ENCODE measurements at places on chromosomes 4 and X.

GRCh38 chr4:158255727-158256324 is 45.5 kb downstream of the TMEM144 start:
- no peaks in the 10 kb centered on the region for H3K4me1 ChIP-seq
- no peaks in the 10 kb centered on the region for H3K36me3 ChIP-seq
- H3K4me3 ChIP-seq, result no peak overlapping the region
- H3K27me3 ChIP-seq, result peaks cover 13% of the 10 kb centered on the region

- H3K36me3 ChIP-seq, result no peaks in the 10 kb centered on the region
- DNase-seq, result no peak
- H3K4me1 ChIP-seq, result no peaks in the 10 kb centered on the region
- no peaks in the 10 kb centered on the region for H3K27me3 ChIP-seq
Observed at GRCh38 chrX:106392346-106392745, 219.4 kb upstream of the RADX start.

- H3K4me3 ChIP-seq, result no peak overlapping the region
- H3K27me3 ChIP-seq, result no peaks in the 10 kb centered on the region
- DNase-seq, result no peak
- no peaks in the 10 kb centered on the region for H3K36me3 ChIP-seq
- no peak overlapping the region for H3K27ac ChIP-seq
- peaks cover 40% of the 10 kb centered on the region for H3K4me1 ChIP-seq
Observed at GRCh38 chr4:39039108-39039507, 6.9 kb upstream of the TMEM156 start.

GRCh38 chr4:93657527-93657926 is 171.0 kb upstream of the ATOH1 start:
- no peak for DNase-seq
- H3K4me1 ChIP-seq, result no peaks in the 10 kb centered on the region
- no peaks in the 10 kb centered on the region for H3K36me3 ChIP-seq
- H3K27me3 ChIP-seq, result no peaks in the 10 kb centered on the region
- no peak overlapping the region for H3K27ac ChIP-seq
- no peak overlapping the region for H3K4me3 ChIP-seq

GRCh38 chr4:105248613-105249012 is 101.9 kb downstream of the TET2 start:
- no peak overlapping the region for H3K4me3 ChIP-seq
- H3K27me3 ChIP-seq, result no peaks in the 10 kb centered on the region
- H3K27ac ChIP-seq, result no peak overlapping the region
- no peak for DNase-seq
- peaks cover 10% of the 10 kb centered on the region for H3K4me1 ChIP-seq

- H3K27me3 ChIP-seq, result peaks cover 36% of the 10 kb centered on the region
- no peaks in the 10 kb centered on the region for H3K4me1 ChIP-seq
- H3K36me3 ChIP-seq, result no peaks in the 10 kb centered on the region
- no peak for DNase-seq
Observed at GRCh38 chrX:137574784-137575293, 8.9 kb downstream of the ZIC3 start.

GRCh38 chr4:146486565-146486964 is 35.2 kb downstream of the SLC10A7 start:
- peaks cover 31% of the 10 kb centered on the region for H3K4me1 ChIP-seq
- no peak overlapping the region for H3K4me3 ChIP-seq
- no peak for DNase-seq
- H3K36me3 ChIP-seq, result peaks cover 53% of the 10 kb centered on the region

DNA sequence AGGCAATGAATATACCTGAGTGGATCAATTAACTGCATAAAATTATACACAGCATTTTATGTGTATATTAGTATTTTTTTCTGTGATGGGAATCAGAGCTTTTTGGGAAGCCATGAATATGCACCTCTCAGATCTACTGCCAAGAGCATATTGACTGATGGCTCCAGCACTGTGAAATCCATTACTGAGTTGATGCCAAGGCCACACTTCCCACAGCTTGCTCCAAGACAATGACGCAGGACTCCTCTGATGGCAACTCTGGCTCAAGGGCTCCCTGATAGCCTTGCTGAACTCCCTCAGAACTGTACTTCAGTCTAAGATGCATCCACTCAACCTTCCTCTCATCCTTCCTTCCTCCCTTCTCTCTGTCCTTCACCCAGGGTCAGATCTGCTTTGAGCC is 82.7 kb downstream of the OTC start:
- H3K27me3 ChIP-seq, result peaks cover 4% of the 10 kb centered on the region
- no peaks in the 10 kb centered on the region for H3K4me1 ChIP-seq
- no peak for DNase-seq
- H3K4me3 ChIP-seq, result no peak overlapping the region
- H3K27ac ChIP-seq, result no peak overlapping the region

DNA sequence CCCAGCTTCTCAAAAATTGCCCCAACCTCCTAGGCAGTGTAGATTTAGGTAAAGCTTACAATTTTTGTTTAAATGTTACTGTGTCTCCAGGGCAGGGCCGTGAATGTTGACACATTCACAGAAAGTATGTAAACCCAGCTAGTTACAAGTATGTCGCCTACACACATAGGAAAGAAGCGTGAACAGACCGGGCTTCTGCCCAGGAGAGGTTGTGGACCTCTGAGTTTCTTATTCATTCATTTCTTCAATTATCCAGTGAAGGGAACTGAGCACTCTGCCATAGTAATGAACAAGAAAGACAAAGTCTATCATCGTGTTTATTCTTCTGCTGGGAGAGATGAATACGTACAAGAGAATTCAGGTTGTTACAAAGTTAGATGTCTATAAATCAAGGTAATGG is 93.2 kb downstream of the TRIML1 start:
- H3K36me3 ChIP-seq, result no peaks in the 10 kb centered on the region
- no peak overlapping the region for H3K4me3 ChIP-seq
- H3K27me3 ChIP-seq, result no peaks in the 10 kb centered on the region
- no peak overlapping the region for H3K27ac ChIP-seq

- H3K27me3 ChIP-seq, result no peaks in the 10 kb centered on the region
- H3K4me1 ChIP-seq, result no peaks in the 10 kb centered on the region
- H3K27ac ChIP-seq, result no peak overlapping the region
- no peak overlapping the region for H3K4me3 ChIP-seq
- no peak for DNase-seq
- no peaks in the 10 kb centered on the region for H3K36me3 ChIP-seq
Observed at GRCh38 chr4:104420766-104421165, 73.9 kb downstream of the CXXC4 start.

GRCh38 chr4:579543-580175 is 3.6 kb upstream of the TMEM271 start:
- no peaks in the 10 kb centered on the region for H3K36me3 ChIP-seq
- no peak overlapping the region for H3K27ac ChIP-seq
- DNase-seq, result no peak
- peaks cover 58% of the 10 kb centered on the region for H3K27me3 ChIP-seq
- peaks cover 9% of the 10 kb centered on the region for H3K4me1 ChIP-seq

DNA sequence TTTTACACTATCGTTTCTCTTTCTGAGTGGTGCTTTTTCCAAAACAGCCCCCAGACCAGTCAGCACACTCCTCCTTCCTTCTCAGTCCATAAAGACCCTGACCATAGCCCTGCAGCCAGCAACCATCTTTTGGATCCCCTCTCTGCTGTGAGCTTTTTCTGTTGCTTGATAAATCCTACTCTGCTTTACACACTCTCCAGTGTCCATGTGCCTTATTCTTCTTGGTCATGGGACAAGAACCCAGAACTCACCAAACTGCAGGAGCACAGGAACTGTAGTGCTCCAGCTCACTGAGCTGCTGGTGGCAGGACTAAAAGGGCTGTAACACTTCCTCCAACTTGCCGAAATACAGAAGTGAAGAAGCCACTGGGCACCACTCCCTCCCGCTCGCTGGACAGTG is 32.5 kb downstream of the COX18 start:
- peaks cover 8% of the 10 kb centered on the region for H3K36me3 ChIP-seq
- peak overlapping the region; percentile 29 for H3K4me3 ChIP-seq
- H3K4me1 ChIP-seq, result peaks cover 31% of the 10 kb centered on the region
- peak overlapping the region; percentile 82 for H3K27ac ChIP-seq
- peaks cover 2% of the 10 kb centered on the region for H3K27me3 ChIP-seq
- DNase-seq, result no peak

GRCh38 chr4:57037982-57038604 is 59.4 kb downstream of the POLR2B start:
- no peak overlapping the region for H3K27ac ChIP-seq
- H3K27me3 ChIP-seq, result no peaks in the 10 kb centered on the region
- no peaks in the 10 kb centered on the region for H3K36me3 ChIP-seq
- peak; percentile 52 for DNase-seq

GRCh38 chr4:91116861-91117260 is 989.7 kb downstream of the CCSER1 start:
- no peak for DNase-seq
- no peaks in the 10 kb centered on the region for H3K36me3 ChIP-seq
- H3K27me3 ChIP-seq, result no peaks in the 10 kb centered on the region

- H3K27ac ChIP-seq, result peak within 1 kb of the TSS; percentile 22
- H3K36me3 ChIP-seq, result no peaks in the 10 kb centered on the region
- peak; percentile 16 for DNase-seq
- peak within 1 kb of the TSS; percentile 68 for H3K4me3 ChIP-seq
- peaks cover 3% of the 10 kb centered on the region for H3K4me1 ChIP-seq
Observed at GRCh38 chrX:75784680-75785491, at the start of gene MAGEE2. MAGEE2 (minus strand) TSS chrX:75785254; CDS start chrX:75785051, 203 bp downstream.

DNA sequence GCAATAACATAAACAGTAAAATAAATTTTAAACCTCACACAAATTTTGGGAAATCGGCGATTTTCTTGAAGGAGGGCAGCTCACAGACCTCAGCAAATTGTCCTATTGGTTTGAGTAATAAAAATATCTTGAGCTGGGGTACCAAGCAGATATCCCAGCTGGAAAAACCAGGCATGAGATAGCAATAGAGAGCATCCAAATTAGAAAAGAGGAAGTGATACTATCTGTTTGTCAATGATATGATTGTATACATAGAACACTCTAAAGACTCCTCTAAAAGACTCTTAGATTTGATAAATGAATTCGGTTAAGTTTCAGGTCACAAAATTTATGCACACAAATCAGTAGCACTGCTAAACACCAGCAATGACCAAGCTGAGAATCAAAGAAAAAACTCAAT is 90.5 kb upstream of the ACTRT1 start:
- H3K4me1 ChIP-seq, result no peaks in the 10 kb centered on the region
- DNase-seq, result no peak
- no peaks in the 10 kb centered on the region for H3K36me3 ChIP-seq
- no peak overlapping the region for H3K27ac ChIP-seq
- no peaks in the 10 kb centered on the region for H3K27me3 ChIP-seq
- no peak overlapping the region for H3K4me3 ChIP-seq

- H3K4me1 ChIP-seq, result no peaks in the 10 kb centered on the region
- H3K4me3 ChIP-seq, result no peak overlapping the region
- H3K27me3 ChIP-seq, result peaks cover 2% of the 10 kb centered on the region
- no peak overlapping the region for H3K27ac ChIP-seq
Observed at GRCh38 chr4:107066621-107067020, 30.5 kb upstream of the DKK2 start.

DNA sequence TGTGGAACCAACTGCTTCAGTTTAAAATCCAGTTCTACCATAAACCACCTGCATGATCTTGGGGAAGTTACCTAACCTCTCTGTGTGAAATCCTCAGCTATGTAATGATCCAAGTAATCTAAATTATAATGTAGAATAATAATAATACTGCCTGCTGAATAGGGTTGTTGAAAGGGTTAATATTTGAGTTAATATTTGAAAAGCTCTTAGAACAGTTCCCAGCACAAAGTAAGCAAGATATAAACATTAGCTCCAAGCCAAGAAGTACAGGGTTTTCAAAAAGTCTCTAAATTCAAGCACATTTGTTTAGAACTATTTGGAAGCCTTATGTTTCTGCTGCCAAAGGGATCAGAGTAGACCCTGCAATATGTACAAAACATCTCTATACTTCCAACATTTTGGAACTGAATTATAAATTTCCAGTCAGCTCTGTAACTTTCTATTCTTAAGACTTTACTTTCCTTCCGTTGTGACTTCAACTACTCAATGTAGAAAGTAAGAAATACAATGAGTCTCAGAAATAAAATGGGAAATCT is 76.7 kb upstream of the FAM9C start:
- H3K27me3 ChIP-seq, result no peaks in the 10 kb centered on the region
- DNase-seq, result no peak
- peaks cover 36% of the 10 kb centered on the region for H3K4me1 ChIP-seq
- H3K27ac ChIP-seq, result no peak overlapping the region

DNA sequence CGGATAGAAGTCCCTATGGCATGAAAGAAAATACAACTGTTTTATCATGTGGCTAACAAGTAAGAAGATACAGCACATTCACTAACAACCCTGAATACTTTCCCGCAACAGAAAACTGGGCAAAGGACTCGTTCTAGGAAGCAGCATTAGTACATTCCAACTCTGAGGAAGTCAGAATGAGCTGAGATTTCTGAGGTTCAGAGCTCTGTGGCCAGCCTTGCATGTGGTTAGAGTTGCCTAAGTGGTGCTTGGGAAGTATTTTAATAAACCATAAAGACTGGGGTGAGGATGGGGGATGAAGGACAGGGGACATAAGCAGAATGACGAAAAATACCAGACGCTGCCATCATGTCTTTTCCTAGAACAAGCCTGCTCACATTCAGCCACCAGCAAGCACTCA is 82.2 kb downstream of the EFHC2 start:
- H3K27me3 ChIP-seq, result no peaks in the 10 kb centered on the region
- DNase-seq, result no peak
- H3K4me1 ChIP-seq, result peaks cover 39% of the 10 kb centered on the region
- no peaks in the 10 kb centered on the region for H3K36me3 ChIP-seq
- H3K4me3 ChIP-seq, result no peak overlapping the region

- H3K4me3 ChIP-seq, result no peak overlapping the region
- no peak for DNase-seq
- no peak overlapping the region for H3K27ac ChIP-seq
Observed at GRCh38 chr4:161442921-161443320, 720.9 kb downstream of the FSTL5 start.

DNA sequence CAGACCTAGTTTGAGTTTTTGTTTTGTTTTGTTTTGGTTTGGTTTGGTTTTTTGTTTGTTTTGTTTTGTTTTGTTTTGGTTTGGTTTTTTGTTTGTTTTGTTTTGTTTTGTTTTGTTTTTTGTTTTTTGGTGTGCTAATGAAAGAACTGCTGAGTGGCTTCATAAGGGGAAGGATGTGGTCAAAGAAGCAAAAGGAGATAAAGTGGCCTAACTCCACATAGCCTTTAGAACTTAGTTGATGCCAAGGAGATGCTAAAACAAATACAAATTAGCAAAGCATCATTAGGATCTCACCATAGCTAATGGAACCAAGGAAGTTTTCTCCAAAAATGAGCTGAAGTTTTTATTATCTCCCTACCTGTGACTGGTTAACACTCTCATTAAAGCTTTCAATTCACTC is 44.6 kb upstream of the TMEM164 start:
- DNase-seq, result no peak
- peaks cover 5% of the 10 kb centered on the region for H3K4me1 ChIP-seq
- H3K4me3 ChIP-seq, result no peak overlapping the region
- H3K27ac ChIP-seq, result no peak overlapping the region
- no peaks in the 10 kb centered on the region for H3K36me3 ChIP-seq

DNA sequence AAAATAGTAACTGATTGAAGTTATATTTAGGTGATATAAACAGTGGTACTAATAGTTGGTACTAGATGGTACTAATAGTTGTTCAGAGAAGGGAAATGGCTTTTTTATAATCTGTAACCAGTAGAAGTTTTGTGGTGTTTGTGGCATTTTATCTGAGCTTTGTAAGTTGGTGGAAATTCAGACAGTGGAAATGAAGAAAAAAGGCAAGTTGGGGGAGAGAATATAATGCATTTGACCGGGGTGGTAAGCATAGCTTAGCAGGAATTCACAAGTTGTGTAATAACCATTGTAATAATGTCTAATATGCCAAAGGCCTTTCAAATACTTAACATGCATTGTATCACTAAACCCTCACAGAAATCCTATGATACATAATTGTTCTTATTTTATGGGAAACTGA is 36.3 kb downstream of the DTHD1 start:
- no peaks in the 10 kb centered on the region for H3K36me3 ChIP-seq
- no peak overlapping the region for H3K4me3 ChIP-seq
- no peaks in the 10 kb centered on the region for H3K27me3 ChIP-seq
- no peak for DNase-seq
- H3K27ac ChIP-seq, result peak overlapping the region; percentile 4
- H3K4me1 ChIP-seq, result peaks cover 69% of the 10 kb centered on the region
